ENCODE measurements at places on chromosomes 3 and 15. TPM values are rescaled to one million over a fixed set of nuclear protein-coding genes. Genes with fewer than 3 reads are reported as not detected.

DNA sequence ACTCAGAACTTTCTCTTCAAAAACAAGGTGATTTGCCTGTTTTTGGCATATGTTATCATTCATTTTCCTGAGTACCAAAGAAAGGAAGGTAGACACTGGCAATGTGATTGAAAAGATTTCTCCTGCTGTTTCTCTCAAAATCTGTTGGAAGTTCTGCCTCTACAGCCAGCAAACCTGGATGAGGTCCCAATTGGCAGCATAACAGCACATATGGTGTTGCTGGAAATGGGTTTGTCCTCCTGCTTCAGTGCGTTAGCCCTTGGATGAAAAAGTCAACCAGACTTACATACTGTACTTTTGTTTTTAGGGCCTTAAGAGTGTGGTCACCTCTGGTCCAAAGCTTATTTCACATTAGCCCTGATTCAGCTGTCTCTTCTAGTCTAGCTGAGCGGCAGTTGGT lies 237.6 kb upstream of the MME start:
- no peak overlapping the region for H3K27ac ChIP-seq
- H3K36me3 ChIP-seq, result no peaks in the 10 kb centered on the region
- no peaks in the 10 kb centered on the region for H3K27me3 ChIP-seq
- DNase-seq, result no peak
- H3K4me3 ChIP-seq, result no peak overlapping the region

DNA sequence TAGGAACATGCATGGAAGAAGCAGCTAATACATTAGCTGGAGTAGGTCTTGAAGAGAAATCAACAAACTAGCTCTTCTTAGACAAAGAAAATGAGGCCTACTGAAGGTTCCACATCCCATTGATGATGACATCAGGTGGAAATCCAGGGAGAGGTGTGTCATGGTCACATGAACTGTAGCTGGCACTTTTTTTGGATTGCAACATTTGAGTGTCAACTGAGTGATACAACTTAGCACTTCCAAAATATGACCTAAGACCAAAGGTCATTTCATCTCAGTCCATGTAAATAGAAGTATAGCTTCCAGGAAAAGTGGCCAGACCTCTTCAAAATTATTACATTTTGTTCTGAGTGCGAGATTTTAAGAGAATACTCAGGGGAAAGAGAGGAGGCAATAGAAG lies 117.2 kb upstream of the MEIS2 start:
- no peak for DNase-seq
- H3K36me3 ChIP-seq, result no peaks in the 10 kb centered on the region
- no peaks in the 10 kb centered on the region for H3K4me1 ChIP-seq
- no peaks in the 10 kb centered on the region for H3K27me3 ChIP-seq

GRCh38 chr3:67460841-67461510 lies 193.4 kb downstream of the SUCLG2 start:
- H3K4me3 ChIP-seq, result no peak overlapping the region

DNA sequence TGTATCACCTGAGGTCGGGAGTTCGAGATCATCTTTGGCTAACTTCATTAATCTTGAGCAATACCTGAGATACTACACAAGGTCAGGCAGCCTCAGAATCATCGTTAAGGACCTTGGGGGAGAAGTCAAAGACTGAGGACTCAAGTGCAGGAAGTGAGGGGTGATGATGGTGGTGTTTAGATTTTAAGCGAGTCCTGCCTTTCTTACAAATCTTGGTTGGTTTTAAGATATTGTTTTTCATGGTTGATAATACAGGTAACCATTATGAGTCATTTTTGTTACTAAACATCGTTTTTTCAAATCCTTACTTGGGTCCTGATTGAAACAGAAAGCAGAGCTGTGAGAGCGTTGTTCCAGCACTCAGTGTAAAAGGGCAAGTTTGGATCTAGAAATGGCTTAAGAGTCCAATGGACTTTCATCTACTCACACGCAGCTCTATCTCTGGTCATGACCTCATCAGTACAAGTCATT lies 4.1 kb downstream of the RASGRP1 start:
- H3K4me3 ChIP-seq, result no peak overlapping the region
- no peak overlapping the region for H3K27ac ChIP-seq
- H3K4me1 ChIP-seq, result peaks cover 4% of the 10 kb centered on the region

- no peak overlapping the region for H3K4me3 ChIP-seq
- H3K36me3 ChIP-seq, result no peaks in the 10 kb centered on the region
- H3K4me1 ChIP-seq, result no peaks in the 10 kb centered on the region
- no peak for DNase-seq
- H3K27me3 ChIP-seq, result no peaks in the 10 kb centered on the region
- H3K27ac ChIP-seq, result no peak overlapping the region
Measured at GRCh38 chr3:169034401-169034800, 629.1 kb downstream of the MECOM start.

GRCh38 chr15:78347586-78348543 lies 7.7 kb downstream of the CRABP1 start:
- H3K27me3 ChIP-seq, result no peaks in the 10 kb centered on the region
- no peak overlapping the region for H3K27ac ChIP-seq
- no peak for DNase-seq
- no peak overlapping the region for H3K4me3 ChIP-seq

DNA sequence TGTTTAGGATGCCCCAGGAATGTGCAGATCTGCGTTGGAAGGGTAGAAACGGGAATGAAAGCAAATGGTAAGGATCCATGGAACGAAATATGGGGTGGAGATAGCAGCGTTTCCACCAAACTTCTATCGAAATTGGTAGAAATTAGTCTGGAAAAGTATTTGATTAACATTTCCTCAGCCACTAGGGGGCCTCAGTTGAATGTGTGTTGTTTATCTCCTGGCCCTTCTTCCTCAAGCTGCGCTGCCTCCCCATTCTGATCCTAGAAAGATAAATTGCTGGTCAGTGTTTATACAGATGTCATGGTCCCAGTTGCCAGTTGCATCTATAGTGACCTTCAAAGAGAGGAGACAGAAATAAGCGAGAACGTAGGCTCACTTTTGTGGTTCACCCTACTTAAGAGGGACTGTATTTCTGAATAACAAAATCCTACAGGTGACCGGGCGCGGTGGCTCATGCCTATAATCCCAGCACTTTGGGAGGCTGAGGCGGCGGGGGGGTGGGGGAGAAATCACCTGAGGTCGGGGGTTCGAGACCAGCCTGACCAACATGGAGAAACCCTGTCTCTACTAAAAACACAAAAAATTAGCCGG lies 457.1 kb downstream of the SQOR start:
- no peak overlapping the region for H3K27ac ChIP-seq
- no peak overlapping the region for H3K4me3 ChIP-seq
- H3K27me3 ChIP-seq, result no peaks in the 10 kb centered on the region
- no peaks in the 10 kb centered on the region for H3K36me3 ChIP-seq

GRCh38 chr15:94110476-94111130 lies 120.8 kb upstream of the MCTP2 start:
- no peak overlapping the region for H3K27ac ChIP-seq
- H3K4me1 ChIP-seq, result no peaks in the 10 kb centered on the region
- no peak for DNase-seq
- no peaks in the 10 kb centered on the region for H3K36me3 ChIP-seq

- H3K27ac ChIP-seq, result no peak overlapping the region
- no peaks in the 10 kb centered on the region for H3K27me3 ChIP-seq
- DNase-seq, result no peak
- H3K4me1 ChIP-seq, result peaks cover 74% of the 10 kb centered on the region
- H3K4me3 ChIP-seq, result no peak overlapping the region
Measured at GRCh38 chr3:42068303-42069088, 22.7 kb upstream of the TRAK1 start.

GRCh38 chr3:74351213-74351612 lies 263.2 kb downstream of the CNTN3 start:
- H3K27me3 ChIP-seq, result no peaks in the 10 kb centered on the region
- no peak overlapping the region for H3K4me3 ChIP-seq
- DNase-seq, result no peak
- no peaks in the 10 kb centered on the region for H3K4me1 ChIP-seq
- no peak overlapping the region for H3K27ac ChIP-seq

GRCh38 chr3:123489400-123490004 lies 40.6 kb upstream of the ADCY5 start:
- peak; percentile 71 for DNase-seq
- peaks cover 20% of the 10 kb centered on the region for H3K36me3 ChIP-seq
- no peak overlapping the region for H3K27ac ChIP-seq
- H3K27me3 ChIP-seq, result no peaks in the 10 kb centered on the region

DNA sequence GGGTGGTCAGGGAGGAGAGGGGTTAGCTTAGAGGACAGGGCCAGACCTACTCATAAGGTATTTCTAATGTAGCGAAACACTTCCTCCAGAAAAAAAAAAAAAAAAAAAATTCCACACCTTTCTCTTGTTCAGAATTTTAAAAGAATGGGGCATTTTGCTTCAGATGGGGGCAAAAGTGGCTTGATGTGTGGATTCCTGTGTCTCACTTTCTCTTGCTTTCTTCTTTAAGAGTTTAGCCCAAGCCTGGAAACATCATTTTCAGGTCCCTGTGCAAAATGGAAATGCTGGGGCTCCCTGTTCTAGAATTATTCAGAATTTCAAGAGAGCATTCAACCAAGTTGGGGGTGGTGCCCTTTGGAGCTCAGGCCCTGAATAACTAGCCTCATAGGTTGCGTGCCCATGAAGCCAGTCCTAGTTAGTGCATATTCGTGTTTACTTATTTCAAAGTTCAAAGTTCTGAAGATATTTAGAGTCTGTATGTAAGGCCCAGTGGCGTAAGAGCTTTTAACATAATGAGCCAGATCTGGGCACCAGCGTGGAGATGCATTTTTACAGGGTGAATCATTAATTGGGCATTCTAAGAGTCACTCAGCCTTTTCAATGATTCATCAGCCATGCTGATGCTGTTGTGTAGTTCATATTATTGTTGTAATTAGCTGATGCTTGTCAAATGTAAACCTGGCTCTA lies 104.5 kb downstream of the RPLP1 start:
- H3K36me3 ChIP-seq, result no peaks in the 10 kb centered on the region
- no peak for DNase-seq
- H3K4me3 ChIP-seq, result no peak overlapping the region
- peak overlapping the region; percentile 88 for H3K27ac ChIP-seq
- H3K27me3 ChIP-seq, result no peaks in the 10 kb centered on the region

GRCh38 chr3:37031096-37031682 lies 37.9 kb downstream of the MLH1 start:
- no peaks in the 10 kb centered on the region for H3K4me1 ChIP-seq
- no peaks in the 10 kb centered on the region for H3K36me3 ChIP-seq
- H3K4me3 ChIP-seq, result no peak overlapping the region
- no peaks in the 10 kb centered on the region for H3K27me3 ChIP-seq
- DNase-seq, result no peak

DNA sequence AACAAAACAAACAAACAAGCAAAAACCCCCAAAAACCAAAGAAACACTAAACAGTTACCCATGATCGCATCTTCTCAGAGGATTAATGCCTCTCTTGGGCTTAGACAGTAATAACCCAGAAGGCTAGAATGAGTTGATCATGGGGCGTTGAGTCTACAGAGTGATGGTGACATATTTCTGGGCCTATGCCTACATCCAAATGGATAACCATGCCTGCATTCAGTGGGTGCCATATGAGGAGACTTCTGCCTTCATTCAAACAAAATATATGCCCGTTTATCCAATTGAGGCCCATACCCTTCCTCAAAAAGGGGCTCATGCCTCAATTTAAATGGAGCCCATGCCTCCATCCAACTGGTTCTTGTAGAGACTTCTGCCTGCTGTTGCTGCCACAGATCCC lies 284.0 kb downstream of the EPHB1 start:
- H3K27ac ChIP-seq, result no peak overlapping the region
- H3K4me3 ChIP-seq, result no peak overlapping the region
- no peaks in the 10 kb centered on the region for H3K36me3 ChIP-seq
- no peaks in the 10 kb centered on the region for H3K27me3 ChIP-seq
- H3K4me1 ChIP-seq, result no peaks in the 10 kb centered on the region
- no peak for DNase-seq

DNA sequence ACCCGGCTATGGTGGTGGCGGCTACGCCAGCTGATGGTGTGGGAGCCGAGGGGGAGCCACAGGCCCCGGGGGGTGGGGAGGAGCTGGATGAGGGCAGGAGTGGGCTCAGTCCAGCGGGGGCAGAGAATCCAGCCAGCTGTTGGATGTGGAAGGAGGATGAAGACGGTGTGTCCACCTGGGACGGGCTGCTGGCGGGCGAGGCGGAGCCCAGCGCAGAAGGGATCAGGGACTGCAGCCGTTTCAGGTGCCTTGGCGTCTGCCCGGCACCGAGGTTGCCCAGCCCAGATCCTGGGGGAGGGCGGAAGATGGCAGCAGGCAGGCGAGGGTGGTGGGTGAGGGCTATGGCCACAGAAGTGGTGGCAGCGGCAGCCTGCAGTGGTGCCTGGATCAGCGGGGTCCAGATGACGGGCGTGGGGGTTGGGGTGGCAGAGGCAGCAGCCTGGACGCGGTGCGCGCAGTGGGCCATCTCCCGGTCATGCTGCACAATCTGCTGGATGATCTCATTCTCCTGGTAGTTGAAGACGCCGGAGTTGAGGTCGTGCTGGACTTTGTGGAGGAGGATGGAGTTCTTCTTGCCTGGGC lies 45.3 kb downstream of the HCN4 start:
- H3K27me3 ChIP-seq, result peaks cover 34% of the 10 kb centered on the region
- no peak overlapping the region for H3K4me3 ChIP-seq
- H3K36me3 ChIP-seq, result no peaks in the 10 kb centered on the region

DNA sequence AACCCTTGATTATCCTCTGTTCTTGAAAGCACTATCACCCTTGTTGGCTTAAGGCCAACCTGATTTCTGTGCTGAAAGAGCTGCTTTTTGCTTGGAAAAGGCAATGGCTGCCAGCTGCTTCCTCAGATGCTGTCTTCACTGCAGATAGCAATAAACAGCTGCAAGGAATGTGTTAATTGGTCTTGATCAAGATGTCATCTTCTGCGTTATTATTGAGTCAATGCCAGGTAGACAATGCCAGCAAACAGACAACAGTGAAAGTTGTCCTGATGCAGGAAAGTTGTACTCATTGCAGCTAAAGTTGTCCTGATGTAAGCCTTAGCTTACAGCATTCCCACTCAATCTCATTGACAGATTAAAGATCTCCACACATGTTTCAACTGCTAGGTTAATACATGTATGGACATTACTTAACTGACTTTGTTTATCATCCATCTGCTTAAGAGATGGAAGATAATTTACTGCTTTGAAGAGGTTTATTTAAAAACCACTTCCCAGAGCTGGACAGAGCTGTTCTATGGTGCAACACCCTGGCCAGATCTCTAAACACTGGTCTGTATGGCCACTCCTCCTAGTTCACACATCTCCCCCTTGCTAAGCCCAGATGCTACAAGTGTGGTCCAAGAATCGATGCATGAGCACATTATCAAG lies 251.0 kb upstream of the MCTP2 start:
- H3K4me3 ChIP-seq, result no peak overlapping the region
- H3K36me3 ChIP-seq, result no peaks in the 10 kb centered on the region
- H3K27me3 ChIP-seq, result no peaks in the 10 kb centered on the region
- H3K4me1 ChIP-seq, result no peaks in the 10 kb centered on the region

- no peak overlapping the region for H3K4me3 ChIP-seq
- H3K27me3 ChIP-seq, result no peaks in the 10 kb centered on the region
- no peaks in the 10 kb centered on the region for H3K4me1 ChIP-seq
- no peak overlapping the region for H3K27ac ChIP-seq
- peaks cover 6% of the 10 kb centered on the region for H3K36me3 ChIP-seq
Measured at GRCh38 chr15:101045236-101045646, 126.1 kb downstream of the LRRK1 start.

SNX1 gene
- 103 TPM for total RNA-seq

CACNA2D3 gene
- 4.5 TPM for total RNA-seq

VILL gene
- 16.5 TPM for total RNA-seq

PLCL2 gene
- 17.7 TPM for total RNA-seq

AADACL2 gene
- total RNA-seq, result not detected

ZNF662 gene
- 15.5 TPM for total RNA-seq

CA12 gene
- 1.8 TPM for total RNA-seq

CCR8 gene
- not detected for total RNA-seq

TLR9 gene
- 0.39 TPM for total RNA-seq

COL6A5 gene
- not detected for total RNA-seq

Measured in tibial nerve (tissue), 4 donors.